ENCODE measurements at places on chromosomes 3 and 15.

DNA sequence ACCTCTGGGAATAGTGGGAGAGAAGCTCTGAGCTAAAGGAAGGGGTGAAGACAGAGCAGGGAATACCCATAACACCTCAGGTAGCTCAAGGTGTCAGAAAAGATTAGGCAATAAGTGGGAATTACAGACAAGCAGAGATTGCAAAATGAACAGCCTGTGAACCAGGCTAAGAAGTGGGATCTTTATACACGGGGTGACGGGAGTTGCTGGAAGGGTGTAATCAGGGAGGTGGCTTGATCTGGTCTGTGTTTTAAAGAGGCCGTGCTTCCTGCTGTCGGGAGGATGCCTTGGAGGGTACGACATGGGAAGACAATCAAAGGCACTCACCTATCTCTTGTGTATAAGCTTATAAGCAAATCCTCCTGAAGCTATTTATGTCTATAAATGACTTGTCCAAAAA lies 216.3 kb downstream of the CLSTN2 start:
- DNase-seq, result no peak

DNA sequence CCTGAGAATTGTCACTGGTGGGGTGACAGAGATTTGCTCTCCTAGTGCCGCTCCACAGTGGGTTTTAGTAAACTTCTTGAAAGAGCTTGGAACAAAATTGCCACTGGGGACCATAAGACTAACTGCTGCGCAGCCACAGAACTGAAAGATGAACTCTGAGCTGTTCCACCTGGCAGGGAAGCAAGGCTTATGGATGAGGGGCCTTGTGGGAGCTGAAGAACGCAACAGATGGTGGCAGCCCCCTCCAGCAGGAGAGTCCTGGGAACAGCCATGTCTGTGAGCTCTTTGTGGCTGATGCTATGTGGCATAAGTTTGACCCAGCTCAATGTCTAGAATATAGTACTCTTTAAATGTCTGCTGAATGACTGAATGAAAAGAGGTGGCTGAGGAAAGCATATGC lies 66.8 kb upstream of the C2CD4B start:
- no peak for DNase-seq

- no peak for DNase-seq
Observed at GRCh38 chr3:23650371-23651140, 155.2 kb upstream of the UBE2E1 start.

- DNase-seq, result no peak
Observed at GRCh38 chr15:58931987-58932588, 1.4 kb downstream of the SLTM start.

DNA sequence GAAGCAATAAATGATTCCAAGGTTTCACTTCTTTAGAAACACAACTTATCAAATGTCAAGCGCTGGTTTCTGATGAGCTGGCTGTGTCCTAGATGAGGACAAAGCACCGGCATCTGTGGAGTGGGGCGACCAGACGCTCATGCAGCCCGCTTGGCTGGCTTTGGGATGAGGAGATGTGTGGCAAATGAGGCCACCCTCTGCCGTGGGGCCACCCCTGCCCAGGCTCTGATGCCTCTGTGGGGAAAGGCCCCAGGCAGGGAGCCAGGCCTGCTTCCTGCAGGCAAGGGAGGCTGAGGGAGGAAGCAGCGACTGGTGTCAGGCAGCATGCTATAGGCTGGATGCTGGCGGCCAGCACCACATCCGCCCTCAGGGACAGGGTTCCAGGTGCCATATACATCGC lies 102.9 kb downstream of the HERC2 start:
- DNase-seq, result no peak

DNA sequence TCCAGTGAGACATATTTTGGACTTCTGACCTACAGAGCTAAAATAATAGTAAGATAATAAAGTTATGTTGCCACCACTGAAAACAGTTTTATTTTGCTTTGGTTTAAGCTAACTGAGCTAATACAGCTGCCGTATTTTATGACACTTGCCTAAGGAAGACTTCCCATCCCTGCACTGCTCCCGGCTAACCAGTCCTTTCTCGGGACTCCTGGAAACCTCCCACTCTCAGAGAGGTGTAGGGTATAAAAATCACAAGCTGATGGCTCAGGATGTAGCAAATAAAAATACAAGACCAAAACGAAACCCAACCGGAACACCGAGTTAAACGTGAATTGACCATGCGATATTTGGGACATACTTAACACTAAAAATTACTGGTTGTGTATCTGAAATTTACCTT lies 448 bp upstream of the KBTBD12 start:
- no peak for DNase-seq

GRCh38 chr3:140754936-140755335 lies 77.1 kb downstream of the TRIM42 start:
- DNase-seq, result no peak

GRCh38 chr3:117219296-117219695 lies 509.7 kb downstream of the TUSC7 start:
- DNase-seq, result no peak

GRCh38 chr3:133136114-133137041 lies 98.2 kb downstream of the TMEM108 start:
- no peak for DNase-seq

DNA sequence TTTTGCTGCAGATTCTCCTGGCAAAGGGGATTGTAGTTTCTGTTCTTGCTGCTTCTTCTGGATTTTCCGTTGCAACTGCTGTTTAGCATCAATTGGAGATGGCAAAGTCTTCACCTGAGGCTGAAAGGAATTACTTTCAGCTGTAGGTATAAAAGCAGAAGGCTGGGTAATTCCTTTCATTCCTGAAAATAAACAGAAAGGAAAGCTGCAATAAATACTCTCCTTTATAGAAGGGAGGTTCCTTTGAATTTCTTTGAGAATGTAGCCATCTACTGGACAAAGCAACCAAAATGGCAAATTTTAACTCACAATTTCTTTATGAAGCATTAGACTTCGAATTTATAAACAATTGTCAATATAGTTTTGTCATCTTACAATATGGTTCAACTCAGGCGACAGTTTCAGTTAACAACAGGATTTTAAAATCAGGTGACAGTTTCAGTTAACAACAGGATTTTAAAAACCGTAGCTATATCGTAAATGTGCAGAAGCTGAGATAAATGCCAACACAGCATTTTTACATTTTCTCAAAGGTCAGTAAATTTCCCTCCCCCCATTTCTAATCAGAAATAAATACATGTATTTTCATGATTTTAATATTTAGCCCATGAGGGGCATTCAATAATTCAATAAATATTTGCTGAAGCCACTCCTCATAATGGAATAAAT lies 104.9 kb upstream of the NEDD4 start:
- DNase-seq, result no peak

DNA sequence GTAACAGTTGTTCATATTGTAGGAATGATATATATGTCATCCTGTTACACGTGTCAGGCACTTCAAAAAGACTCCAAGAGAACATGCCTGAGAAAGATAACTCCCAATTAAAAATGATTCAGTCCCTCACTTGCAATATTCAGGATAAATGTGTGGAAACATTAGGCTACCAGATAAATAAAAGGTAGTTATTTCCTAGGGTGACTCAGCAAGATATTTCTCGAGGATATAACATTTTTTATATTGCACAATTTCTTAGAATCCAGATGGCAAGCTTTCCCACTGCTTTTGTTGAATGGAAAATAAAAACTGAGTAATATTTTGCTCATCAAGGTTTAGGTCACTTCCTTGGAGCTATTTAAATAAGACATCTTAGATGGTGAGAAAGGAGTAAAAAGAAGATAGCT lies 181.4 kb downstream of the GAP43 start:
- DNase-seq, result no peak

GRCh38 chr3:14452740-14453710 lies 50.6 kb downstream of the SLC6A6 start:
- no peak for DNase-seq

DNA sequence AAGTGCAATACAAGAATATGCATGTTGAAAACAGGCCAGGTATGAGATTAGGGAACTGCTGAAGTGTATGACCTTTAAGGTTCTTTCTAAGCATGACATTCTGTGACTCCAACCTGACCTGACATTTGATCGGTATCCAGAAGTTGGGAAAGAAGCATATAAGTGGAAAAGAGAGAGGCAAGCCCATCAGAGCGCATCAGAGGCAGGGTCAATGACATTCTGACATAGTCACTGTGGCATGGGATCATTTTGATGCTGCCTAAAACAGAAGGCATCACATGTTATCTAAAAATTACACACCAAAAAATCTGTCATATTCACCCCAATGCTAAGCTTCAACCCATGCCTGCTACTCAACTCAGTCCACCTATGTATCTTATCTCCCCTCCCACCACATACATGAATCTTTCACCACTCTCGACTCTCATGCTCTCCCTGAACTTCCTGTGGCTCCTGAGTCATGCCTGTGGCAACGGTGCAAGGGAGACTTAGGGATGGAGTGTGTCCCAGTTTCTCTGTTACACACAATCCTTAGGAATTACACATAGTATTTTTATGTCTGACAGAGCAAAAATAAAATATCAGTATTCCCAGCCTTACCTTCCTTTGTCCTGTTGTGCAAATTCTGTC lies 20.5 kb upstream of the LRRN1 start:
- no peak for DNase-seq

- DNase-seq, result no peak
Observed at GRCh38 chr15:23073890-23074646, 34.7 kb upstream of the TUBGCP5 start.

DNA sequence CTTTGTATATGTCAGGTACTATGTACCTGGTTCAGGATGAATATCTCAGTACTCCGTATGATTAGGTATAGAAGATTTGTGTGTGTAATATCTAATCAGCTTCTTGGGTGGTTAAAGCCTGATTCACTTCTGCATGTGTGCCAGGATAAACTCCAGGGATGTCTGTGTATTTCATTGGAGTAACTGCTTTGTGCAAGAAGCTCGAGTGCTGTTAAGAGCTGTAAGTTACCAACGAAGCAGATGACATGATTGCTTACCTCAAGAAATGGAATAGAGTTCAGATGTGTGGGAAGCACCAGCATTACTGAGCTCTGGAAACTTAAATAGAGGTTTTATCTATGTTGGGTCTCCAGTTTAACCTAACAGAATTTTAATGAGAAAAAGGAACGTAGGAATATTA lies 23.7 kb downstream of the FAM98B start:
- DNase-seq, result no peak

DNA sequence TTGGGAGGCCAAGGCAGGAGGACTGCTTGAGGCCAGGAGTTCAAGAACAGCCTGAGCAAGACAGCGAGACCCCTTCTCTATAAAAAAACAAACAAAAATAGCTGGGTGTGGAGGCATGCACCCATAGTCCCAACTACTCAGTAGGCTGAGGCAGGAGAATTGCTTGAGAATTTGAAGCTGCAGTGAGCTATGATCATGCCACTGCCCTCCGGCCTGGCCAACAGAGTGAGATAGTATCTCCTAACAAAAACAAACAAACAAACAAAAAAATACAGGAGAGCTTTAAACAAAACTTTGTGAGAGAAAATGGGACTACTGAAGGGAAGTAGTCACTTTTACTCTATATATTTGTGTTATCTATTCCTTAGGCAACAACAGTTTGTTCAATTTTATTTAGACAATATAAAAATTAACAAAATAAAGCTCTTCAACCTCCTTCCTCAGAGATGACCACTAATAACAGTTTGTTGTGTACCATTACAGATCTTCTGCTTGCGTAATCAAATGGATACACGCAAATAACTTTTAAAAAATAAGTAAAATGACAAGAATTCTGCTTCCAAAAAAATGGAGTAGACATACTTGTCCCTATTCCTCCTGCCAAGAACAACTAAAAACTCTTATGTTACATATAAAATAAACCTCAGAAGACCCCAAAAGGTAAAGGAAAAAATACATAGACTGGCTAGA lies 17.4 kb downstream of the PHC3 start:
- DNase-seq, result no peak

DNA sequence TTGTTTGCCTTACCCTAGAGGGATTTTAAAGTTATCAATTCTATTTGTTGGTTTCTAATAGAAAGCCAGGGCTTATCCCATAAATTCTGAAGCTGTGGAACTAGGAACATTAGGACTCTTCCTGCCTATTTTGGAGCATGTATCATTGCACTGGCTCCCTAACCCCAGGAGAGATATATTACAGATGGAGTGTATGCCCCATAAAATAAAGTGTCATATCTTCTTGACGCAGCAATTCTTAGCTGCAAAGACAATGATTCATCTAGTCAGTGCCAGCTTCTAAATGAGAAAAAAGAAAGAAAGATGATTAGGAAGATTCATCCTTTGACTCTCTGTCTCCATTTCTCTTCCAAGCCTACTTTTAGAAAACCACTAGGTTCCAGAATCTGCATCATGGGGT lies 74.8 kb upstream of the MAGI1 start:
- DNase-seq, result no peak

DNA sequence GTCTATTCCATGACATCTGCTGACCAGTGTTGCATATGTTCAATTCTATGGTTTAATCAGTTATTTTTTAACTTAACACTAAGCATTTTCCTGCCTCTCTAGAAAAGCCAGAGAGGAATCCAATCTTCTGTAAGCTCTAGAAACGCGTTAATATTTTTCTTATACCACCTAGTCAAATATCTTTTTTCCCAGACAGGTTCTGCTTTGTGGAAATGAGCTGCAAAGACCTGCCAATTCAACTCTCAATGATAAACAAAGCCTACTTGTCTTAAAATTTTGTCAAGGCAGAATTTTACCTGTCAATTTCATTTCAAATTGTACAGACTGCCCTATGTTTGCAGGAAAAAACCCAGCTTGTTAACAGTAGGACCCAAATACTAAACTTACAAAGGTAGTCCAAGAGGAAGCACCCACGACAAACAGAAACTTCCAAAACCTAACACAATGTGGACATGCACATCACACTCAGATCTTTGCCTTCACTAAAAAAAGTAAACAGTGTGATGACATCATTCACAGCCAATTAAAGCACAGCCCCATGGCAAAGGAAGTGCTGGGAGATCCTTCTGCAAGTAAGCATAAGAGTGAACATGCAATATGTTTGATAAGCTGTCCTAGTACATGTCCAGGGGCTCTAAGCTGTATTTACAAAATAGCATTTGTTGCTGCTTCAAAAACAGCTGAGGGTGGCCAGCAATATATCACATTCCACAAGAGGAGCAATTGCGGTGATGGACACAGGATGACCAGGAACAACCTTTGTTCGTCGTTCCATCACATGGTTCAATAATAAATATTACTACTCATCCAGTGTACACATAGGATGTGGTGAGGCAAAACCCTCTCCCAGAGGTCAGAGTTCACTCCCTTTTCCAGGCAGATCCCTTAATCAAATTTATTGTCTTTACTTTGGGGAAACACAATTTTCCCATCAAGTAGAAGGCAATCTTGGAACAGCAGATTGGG lies 139.4 kb upstream of the TSC22D2 start:
- no peak for DNase-seq

DNA sequence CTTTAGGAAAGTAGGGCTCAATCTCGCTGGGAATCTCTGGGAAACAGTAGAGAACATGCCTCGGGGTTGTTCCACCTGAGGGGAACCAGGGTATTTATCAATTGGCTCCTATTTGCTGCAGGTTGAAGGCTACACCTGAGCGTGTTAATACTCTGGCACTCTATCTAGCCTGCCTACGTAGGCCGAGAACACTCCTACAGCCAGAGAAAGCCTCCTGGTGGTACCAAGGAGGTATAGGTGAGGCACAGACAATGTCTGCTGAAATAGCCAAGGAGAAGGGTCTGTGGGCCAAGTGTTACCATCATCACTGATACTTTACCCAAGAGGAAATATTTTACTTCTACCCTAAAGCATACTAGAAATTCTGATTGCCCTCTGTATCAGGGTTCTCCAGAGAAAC lies 341.0 kb upstream of the UBE2E2 start:
- no peak for DNase-seq

Measured in WTC11 (cell line).